ENCODE measurements at places on chromosomes 6 and 20.

DNA sequence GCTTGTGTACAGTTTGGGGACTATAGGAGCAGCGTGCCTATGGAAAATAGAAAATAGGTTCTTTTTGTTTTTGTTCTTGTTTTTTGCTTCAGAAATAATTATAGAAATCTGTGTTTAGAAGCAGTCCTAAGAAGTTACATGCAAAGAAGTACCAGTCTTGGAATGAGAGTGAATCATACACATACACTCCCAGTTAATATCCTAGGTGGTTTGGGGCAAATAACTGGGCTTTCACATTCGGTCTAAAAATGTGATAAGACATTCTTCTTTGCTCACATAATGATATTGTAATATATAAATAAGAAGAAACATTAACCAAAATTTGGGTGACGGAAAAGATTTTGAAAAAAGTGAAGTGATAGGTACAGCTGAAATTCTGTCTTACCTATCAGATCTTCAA is 61.0 kb downstream of the ENPP1 start:
- DNase-seq, result no peak

GRCh38 chr6:43077333-43077809 is 1.3 kb downstream of the PTK7 start:
- no peak for DNase-seq

GRCh38 chr6:73074175-73074574 is 151.1 kb downstream of the KHDC1L start:
- no peak for DNase-seq

- DNase-seq, result no peak
These were observed 33.8 kb downstream of the PPP1R14C start for GRCh38 chr6:150176659-150177058.

- no peak for DNase-seq
These were observed 923 bp downstream of the GMDS start for GRCh38 chr6:2244261-2245102.

DNA sequence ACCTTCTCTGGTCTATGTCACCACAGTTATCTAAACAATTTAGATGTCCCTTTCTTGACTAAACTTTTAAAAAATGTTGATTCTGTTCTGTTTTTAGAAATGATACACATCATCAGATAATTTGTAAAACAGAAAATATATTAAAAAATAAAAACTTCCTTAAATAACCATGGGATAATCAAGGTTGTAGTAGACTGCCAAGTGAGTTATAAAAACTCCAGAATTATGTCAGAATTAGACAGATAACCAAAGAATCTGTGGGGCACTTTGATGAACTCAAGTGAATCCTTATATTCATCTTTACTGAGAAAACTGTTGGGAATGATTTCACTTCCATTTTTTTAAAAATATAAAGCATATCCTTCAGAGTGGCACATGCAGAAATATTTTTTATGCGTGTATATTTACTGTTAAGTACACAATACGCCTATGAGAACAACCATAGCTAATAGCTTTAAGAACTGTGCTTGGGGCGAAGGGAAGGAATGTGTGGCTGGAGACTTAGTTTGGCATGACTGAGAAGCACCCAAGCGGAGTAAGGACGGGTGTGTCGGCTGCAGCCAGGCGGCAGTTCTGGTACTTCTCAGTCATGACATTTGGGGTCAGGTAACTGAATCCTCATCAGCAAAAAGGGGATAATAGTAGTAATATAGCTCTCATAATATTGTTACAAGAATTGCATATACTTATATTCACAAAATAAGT is 604.7 kb upstream of the CITED2 start:
- no peak for DNase-seq

DNA sequence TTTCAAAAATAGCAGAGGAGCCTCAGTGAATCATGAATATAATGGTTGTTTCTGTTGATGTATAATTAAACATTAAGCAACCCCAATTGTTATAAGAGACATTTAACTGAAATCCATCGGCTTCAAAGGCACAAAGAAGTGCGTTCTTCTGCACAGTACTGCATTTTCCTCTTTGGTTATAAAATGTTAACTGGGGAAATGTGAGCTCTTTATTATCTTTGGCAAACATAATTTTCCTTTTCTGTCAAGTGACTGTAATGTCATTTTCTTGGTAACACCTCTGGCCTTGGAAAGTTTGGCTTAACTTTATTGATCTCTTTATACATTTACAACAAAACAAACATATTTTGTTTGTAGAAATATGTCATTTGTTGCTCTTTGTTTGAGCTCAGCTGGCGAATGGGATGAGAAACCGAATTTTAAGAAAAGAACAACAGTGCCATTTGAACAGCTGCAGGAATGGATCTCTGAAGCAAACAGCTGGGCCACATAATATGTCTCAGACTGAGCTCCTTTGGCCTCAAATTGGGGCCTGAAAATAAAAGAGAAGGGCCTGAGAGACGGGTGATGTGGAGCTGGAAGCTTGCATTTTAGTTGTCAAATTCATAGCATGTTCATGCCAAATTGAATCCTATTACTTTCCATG is 427.0 kb upstream of the SPTLC3 start:
- DNase-seq, result no peak

- no peak for DNase-seq
These were observed 160.1 kb upstream of the QKI start for GRCh38 chr6:163254341-163254835.

DNA sequence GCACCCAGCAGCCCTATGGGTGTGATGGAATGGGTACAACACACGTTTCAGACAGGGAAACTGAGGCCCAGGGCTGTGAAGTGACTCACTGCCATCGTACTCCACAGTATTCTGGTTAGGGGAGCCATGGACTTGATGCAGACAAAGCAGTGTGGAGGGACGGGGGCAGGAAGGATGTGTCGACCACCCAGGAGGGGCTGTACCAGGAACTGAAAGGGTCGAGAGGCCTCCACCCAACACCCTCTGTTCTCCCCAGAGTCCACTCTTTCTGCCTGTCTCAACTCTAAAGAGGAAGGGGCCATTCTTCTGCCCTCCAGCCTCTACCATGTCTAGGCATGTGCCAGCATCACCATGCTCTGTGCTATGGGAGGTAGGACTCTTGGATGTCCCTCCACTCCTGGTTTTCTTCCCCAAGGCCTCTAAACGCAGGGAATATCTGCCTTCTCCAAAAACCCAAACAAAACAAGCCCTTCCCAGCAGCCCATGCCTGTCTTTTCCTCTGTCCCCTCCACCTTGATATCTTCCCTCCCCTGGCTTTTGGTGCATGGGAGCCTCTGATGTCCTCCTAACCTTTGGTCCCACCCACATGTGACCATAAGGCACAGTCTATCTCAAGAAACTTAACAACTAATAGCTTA is 7.4 kb downstream of the SLC22A1 start:
- no peak for DNase-seq

GRCh38 chr20:20737158-20737557 is 24.7 kb upstream of the RALGAPA2 start:
- DNase-seq, result no peak

GRCh38 chr6:53112871-53113270 is 35.8 kb downstream of the GCM1 start:
- DNase-seq, result no peak

- no peak for DNase-seq
These were observed 28.6 kb upstream of the ENPP5 start for GRCh38 chr6:46199387-46199786.

GRCh38 chr6:89010825-89011224 is 47.4 kb upstream of the RNGTT start:
- DNase-seq, result no peak

DNA sequence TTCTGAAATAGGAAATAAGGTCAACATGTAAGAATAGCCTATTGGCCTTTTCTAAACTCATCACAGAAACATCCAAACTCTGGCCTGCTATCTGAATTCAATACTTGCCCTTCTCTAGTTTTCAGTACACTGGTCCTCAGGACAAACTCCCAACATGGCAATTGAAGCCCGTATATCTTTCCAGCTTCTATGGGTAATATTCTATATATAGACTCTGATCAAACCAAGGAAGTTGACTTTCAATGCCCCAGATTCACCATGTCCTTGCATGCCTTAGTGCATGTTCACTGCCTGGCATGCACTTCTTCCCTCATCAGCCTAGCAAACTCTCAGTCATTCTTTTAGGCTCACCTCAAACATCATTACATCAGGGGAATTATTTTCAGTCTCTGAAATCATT is 73.2 kb downstream of the RSPO3 start:
- DNase-seq, result no peak

- DNase-seq, result no peak
These were observed 260.5 kb upstream of the MARCKS start for GRCh38 chr6:113596387-113597230.

DNA sequence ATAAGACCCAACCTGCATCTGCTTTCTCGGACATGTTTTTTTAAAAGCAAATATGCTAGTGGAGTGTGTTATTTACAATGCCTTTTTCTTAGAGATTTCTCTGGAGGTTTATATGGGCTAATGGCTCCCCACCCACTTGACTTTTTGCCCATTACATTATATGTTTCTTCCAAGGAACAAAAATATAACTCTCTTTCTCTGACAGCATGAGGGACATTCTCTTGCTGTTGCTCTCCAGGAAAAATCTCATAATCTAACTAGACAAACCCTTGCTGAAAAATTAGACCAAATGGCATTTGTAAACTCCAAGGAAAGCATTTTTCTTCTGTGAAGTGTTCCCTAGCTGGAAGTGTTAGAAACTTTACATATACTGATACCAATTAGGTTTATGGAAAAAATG is 213.7 kb downstream of the PRL start:
- no peak for DNase-seq

DNA sequence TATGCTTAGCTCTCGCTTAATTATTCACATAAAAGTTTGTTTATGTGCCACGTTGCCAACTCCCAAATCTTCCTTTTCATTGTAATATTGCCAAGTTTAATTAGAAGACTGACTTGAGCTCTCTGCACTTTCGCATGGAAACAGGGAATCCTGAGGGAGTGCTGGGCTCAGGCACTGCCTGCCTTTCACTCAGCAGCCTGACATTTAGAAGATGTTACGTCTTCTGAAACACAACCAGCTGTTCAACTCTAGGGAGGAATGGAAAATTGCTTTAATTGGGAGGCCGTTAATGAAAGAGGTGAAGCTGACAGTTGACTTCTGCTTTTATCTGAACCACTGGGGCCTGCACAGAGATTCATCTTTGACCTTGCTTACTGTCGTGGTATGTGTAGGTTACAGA is 77.4 kb upstream of the MTHFD1L start:
- DNase-seq, result no peak

- DNase-seq, result no peak
These were observed 114.0 kb upstream of the CARMIL1 start for GRCh38 chr6:25165177-25165576.

- DNase-seq, result no peak
These were observed 646.6 kb upstream of the HS3ST5 start for GRCh38 chr6:114989279-114989964.

DNA sequence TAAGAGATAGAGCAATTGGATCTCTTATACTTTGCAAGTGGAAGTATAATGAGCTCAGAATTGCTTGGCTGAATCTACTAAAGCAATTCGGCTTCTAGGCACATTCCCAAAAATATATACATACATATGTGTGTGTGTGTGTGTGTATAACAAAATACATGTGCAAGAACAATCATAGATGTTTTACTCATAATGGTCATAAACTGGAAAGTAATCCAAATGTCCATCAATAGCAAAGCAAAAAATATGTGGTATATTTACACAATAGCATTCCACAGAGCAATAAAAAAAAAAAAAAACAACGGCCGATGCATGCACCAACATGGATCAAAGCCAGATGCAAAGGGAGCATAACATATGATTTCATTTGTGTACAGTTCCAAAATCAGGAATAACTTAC is 707.9 kb downstream of the RFPL4B start:
- no peak for DNase-seq

DNA sequence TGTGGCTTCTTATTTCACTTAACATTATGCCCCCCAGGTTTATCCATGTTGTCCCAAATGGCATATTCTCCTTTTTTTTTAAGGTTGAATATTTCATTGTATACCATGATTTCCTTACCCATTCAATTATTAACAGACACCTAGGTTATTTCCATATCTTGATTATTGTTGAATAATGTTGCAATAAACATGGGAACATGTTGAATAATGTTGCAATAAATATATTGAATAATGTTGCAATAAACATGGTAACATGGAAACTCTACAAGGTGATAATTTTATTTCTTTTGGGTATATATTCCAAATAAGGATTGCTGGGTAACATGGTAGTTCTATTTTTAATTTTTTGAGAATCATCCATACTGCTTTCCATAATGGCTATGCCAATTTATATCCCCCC is 648.1 kb downstream of the MMUT start:
- no peak for DNase-seq

- no peak for DNase-seq
These were observed 55.0 kb downstream of the ALDH5A1 start for GRCh38 chr6:24549674-24550353.

DNA sequence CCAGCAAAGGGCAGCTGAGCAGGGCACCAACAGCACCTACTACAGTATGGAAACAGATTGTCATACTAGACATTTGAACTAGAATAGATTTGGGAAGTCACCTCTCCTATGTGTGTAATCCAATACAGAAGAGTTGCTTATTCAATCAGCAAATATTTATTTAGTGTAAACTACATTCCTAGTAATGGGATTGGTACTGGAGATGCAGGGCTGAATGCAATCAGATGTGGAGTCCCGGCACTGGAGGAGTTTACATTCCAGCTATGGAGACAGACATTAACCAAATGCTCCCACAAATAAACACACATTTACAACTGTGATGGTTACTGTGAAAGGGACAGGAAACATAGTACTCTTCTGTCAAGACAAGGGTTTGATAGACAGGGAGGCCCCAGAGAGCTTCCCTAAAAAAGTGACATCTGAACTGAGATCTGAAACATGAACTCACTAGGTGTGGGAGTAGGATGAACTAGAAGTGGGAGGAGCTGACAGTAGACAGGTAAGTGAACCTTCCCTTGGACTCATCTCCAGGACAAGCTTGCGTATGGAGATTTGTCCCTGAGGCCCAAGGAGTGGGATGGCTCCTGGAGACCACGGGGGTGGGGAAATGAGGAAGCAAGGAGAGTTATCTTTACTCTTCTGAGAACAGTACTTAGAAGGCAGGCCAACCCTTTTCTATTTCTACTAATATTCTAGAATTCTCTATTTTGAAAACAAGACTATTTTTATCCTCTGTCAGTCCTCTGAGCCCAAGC is 420.5 kb downstream of the MAFB start:
- DNase-seq, result no peak

DNA sequence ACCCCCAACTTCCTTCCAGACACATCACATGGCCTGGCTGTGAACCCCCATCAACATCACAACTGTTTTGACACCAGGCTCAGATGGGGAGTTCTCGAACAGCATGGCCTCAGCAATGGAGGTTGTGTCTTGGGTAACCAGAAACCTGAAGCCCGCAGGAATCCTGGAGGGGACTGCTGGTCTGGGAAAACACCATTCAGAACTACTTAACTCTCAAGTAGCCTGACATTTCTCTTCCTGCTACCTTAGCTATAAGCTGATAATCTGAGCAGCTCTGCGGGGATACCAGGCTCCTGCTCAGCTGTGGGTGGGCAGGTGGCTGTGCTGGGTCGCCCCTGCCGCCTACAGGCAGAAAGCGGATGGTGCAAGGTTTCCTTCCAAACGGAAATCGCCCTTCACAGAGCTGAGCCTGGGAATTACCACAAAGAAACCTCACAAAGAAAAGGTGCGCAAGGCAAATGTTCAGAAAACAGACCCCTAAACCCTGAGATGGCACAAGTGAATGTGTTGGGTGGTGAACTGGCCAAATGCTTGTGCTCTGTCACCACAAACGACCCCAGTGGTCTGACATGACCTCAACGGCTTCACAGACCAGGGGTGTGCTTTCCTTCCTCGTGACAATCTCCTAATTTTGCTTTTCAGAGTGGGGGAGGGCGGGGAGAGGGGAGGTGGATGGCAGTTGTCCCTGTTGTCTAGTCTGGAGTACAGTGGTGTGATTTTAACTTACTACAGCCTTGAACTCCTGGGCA is 29.5 kb downstream of the SNX5 start:
- DNase-seq, result peak; percentile 59

- peak; percentile 85 for DNase-seq
These were observed at the start of gene MYB for GRCh38 chr6:135180542-135181332. Gene MYB, plus strand, starts transcription at chr6:135181308. Its CDS starts 206 bp downstream, at chr6:135181514.
